ENCODE measurements at places on chromosomes 1 and 21. TPM values are rescaled to one million over a fixed set of nuclear protein-coding genes. Genes with fewer than 3 reads are reported as not detected.

DNA sequence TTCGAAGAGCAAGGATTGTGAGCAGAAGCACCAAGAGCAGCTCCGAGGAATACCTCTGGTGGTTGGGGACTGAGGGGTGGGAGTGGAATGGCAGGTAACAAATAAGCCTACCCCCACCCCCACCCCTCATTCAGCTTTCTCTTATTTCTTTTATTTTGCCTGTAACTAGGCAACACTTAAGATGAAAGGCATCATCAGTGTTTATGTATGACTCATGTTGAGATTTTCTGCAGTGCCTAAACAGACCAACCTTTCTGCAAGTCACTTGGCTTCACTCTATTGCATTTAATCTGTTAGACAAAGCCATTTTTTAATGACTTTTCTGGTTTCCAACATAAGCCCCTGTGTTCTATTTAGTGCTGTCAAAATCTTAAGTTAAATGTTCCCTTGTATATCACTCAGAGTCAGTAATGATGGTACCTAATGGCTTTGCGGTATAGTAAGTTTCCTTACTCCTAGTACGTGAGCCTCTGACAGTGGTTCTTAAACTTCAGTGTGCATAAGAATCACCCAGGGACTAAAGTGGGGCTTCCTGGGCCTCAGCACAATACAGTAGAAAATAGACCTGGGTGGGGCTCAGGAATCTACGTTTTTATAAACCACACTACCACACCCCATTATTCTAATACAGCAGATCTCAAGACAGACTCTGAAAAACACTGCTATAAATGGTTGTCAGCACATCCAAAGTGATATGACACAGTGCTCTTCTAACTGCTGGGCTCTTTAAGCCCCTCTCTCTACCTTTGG, 19.9 kb downstream of the CASQ2 start:
- no peak for DNase-seq

SAMSN1 gene
- 5.8 TPM for total RNA-seq

ILDR2 gene
- 14.2 TPM for total RNA-seq

GRCh38 chr1:57019236-57019839, 53.5 kb upstream of the C8B start:
- no peak for DNase-seq

GRCh38 chr1:18297896-18298648, 182.7 kb upstream of the KLHDC7A start:
- DNase-seq = no peak

- DNase-seq = no peak
These were observed 22.0 kb upstream of the FHAD1 start for GRCh38 chr1:15224974-15225373.

- DNase-seq = no peak
These were observed 238.4 kb downstream of the TNR start for GRCh38 chr1:175504875-175505555.

DNA sequence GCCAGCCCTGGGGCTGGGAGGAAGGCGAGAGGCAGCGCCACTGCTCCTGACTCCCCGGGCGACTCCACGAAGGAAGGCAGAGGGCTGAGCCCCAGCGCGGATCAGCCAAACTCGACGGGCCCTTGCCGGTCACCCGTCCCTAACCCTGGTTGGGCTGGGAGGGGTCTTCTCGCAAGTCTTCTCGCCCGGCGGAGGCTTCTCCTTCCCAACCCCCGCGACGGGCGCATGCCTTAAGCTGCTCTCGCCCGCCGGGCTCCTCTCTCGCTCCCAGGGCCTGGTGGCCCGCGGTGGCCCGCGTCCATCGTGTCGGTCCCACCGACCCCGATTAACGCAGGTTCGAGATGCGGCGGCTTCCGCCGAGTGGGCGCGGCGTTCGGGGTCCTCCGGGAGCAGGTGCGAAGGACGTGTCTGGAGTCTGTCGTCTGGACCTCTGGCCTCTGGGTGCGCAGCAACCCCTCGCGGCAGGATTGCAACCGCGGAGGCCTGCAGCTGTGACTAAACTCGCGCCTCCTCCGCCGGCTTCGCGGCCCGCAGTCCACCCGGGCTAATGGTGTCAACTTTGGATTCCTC, 29.0 kb upstream of the PPM1J start:
- no peak for DNase-seq

Data from occipital lobe (tissue), 3 donors.